ENCODE measurements at places on chromosomes 7 and 10. TPM values are rescaled to one million over a fixed set of nuclear protein-coding genes. Genes with fewer than 3 reads are reported as not detected.

ICA1 gene
- total RNA-seq = 9.4 TPM

COX19 gene
- 8.4 TPM for total RNA-seq

TMEM236 gene
- 1.0 TPM for total RNA-seq

DNA sequence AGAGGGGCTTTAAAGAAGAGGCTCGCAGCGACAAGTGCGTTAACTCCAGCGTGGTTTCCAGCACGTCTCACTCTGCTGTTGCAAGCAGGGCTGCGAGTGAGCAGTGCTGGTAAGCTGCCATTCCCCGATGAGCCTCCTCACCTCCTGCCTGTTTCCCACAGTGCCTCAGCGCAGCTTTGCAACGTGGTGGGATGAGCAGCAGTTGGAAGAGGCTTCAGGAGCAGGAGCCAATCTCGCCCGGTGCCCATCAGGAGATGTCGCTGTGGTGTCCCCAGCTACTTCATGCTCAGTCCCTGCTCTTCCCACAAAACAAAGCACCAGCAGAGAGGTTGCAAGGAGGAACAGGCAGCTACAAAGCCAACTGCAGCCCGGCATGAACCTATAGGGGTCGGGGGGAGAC, 2.4 kb upstream of the ADARB2 start:
- DNase-seq = no peak

DNA sequence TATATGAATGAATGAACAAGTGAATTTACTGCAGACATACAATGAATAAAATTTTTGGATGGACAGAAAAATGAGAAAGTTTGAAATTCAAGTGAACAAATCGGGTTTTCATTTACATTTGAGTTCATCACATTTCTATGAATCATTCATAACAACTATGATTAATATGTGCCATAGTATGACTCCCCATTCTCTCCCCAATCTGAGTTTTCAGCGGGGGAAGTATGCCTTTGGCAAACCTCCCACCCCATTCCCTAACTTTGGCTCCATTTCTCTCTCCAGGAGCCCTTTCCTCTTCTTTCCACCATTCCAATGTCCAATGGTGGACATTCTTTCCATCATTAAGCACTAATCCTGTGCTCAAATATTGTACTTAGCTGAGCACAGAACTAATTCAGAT, 96.8 kb upstream of the LSM8 start:
- no peak for DNase-seq

DNA sequence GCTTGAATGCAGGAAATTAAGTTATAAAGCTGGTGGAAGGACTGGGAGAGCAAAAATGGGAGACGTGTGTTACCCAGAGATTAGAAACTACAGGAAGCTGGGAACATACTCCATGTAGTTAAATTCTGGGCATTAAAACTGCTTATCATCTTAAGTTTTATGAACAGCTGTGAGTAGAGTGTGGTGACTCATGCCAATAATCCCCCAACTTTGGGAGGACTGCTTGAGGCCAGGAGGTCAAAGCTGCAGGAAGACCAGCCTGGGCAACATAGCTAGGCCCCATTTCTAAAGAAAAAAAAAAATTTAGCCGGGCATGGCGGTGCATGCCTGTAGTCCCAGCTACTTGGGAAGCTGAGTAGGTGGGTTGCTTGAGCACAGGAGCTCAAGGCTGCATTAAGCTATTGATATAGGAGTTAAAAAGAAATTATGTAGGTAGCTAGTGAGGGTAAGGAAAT, 56.2 kb upstream of the SEPHS1 start:
- DNase-seq = no peak
